ENCODE measurements at places on chromosomes 7 and 10.
A peak's percentile ranks its signal among the peaks of the same experiment; 100 is the strongest.

DNA sequence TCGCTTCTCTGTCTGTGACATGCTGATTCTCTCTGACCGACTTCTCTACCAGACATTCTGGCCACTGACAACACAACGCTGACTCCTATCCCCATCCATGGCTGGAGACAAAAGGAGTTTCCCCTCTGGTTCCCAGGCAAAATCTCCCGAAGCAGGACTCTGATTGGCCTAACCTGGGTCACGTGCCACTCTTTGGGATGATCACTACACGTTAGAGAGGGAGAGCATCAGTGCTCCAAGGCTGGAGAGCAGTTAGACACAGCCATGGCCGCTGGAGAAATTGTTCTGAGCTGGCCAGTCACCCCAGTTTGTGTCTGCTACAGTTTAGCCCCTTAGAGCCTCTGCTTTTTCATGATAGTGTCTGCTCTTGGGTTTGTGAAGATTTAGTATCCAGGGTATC is 38.9 kb downstream of the ADAMTS14 start:
- DNase-seq, result no peak

DNA sequence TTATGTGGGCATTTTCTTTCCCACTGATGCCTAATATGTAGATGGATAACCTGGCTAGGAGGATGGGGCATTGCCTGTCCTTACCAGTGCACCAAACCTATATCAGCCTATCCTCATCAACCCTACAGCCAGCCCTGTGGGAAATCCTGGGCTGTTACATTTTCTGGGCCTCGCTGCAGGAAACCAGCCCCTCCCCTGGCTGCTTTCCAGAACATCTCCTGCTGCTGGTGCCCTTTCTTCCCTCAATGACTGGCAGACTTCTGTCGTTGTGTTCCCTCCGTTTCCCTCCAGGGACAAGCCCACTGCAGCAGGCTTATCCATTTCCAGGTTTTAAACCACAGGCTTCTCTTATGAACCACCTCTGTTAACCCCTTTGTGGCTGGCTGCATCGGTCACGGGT is 486.1 kb upstream of the COBL start:
- DNase-seq, result no peak

- DNase-seq, result no peak
Observed at GRCh38 chr7:143012001-143012400, 14.9 kb downstream of the OR9A2 start.

DNA sequence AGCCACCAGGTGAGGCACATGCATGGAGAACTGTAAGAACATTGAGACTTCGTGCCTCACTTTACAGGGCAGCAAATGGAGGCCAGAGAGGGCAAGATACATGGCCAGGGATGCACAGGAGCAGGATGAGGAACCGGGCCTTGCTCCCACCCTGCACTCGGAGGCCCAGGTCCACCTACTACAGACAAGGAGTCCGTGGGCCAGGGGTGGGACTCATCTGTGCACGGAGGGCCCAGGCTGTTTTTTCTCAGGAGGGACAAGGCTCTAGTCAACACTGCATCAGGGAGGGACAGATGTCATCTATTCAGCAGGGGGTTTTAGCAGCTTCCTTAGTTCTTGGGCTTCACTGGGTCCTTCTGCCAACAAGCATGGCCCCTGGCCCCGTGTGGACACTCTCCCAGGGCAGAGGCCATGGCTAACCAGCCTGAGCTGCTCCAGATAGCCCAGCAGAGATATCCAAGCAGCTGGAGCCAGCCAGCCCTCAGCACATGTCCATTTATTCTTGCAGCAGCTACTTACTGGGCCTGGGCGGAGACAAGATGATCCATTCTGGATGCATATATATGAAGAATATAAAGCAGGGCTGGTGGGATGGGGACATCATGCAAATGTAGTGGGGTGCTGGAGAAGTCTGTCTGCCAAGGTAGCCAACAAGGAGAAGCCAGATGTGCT is 134.5 kb upstream of the RET start:
- DNase-seq, result no peak

- DNase-seq, result peak; percentile 89
Observed at GRCh38 chr7:94509264-94509886, at the start of gene CASD1. Gene CASD1, plus strand, starts transcription at chr7:94509809. Its CDS starts 276 bp downstream, at chr7:94510085.

- no peak for DNase-seq
Observed at GRCh38 chr10:112296908-112297331, 13.7 kb downstream of the TECTB start.

GRCh38 chr7:25424113-25424512 is 195.8 kb upstream of the NPVF start:
- DNase-seq, result no peak

- DNase-seq, result no peak
Observed at GRCh38 chr10:76336213-76336963, 905.0 kb downstream of the LRMDA start.

DNA sequence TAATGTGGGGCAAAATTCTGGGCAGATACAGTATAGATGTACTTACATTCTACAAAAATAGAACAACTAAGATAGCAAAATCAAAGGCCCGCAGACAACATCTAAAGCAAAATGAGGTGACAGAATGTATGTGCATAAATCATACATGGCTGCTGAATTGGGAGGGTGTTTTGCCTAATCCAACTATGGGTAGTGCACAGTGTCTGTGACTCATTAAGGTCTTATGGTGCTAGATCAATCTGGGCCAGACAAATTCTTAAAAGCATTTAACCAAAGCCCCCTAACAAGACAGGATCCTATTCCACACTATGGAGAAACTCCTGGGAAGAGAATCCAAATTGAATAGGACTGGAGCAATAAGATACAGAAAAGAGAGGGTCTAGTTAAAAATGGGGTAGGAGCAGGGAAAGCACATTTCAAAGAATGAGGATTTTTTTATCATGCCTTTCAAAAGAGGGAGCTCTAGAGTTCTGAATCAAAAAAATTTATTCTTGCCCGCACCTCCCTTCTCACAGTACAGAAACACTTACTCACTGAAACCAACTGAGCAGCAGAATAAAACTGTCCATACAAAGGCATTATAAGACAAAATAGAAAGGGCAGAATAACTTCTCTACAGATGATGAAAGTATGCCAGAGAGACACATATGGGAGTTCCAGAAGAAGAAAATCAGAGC is 181.3 kb downstream of the RNLS start:
- DNase-seq, result no peak

DNA sequence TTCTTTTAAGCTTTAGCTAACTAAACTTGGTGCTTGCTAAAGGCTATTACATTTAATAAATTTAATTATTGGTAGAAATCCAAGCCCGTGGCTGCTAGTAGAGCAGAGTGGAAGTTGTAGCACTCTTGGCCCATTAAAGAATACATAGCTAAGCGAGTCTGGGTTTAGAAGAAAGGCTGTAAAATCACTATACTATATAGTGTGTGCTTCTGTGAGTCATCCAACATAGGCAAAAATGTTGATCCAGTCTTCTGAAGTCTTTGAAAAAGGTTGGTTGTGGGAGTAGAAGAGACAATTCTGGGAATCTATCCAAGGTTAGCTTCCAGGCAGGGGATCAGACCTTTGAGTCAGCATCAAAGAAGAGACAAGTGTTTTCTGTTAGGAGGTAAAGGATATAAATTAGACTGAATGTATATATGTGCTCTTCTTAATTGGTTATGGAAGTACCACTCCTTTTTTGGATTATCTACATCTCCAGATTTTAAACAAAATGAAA is 664.2 kb downstream of the NXPH1 start:
- no peak for DNase-seq

GRCh38 chr7:36381056-36381455 is 8.6 kb upstream of the ANLN start:
- no peak for DNase-seq

- no peak for DNase-seq
Observed at GRCh38 chr7:23545493-23545892, 13.7 kb upstream of the TRA2A start.
